Mesothelial cell of epicardium (in vitro differentiated cells): ENCODE measurements at places on chromosomes 16 and 17. TPM values are rescaled to one million over a fixed set of nuclear protein-coding genes. Genes with fewer than 3 reads are reported as not detected.

GRCh38 chr16:704552-705380, 835 bp downstream of the FBXL16 start:
- DNase-seq = no peak

DNA sequence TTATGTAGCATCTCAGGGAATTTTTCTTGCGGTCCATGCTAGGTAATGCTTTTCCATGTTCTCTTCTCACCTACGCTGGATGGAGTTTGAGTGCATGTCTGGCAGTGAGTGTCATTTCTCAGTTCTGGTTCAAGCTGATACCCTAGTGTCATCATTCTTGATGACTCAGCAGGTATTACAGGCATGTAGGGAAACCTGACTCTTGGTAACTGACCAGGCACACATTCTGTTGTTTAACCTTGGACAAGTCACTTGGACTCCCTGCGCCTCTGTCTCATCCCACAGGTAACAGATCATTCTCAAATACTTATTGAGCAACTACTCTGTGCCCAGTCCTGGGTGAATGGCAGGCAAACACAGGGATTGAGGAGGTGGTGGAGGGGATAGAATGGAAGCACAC, 6.8 kb upstream of the RBFOX1 start:
- DNase-seq = no peak

DNA sequence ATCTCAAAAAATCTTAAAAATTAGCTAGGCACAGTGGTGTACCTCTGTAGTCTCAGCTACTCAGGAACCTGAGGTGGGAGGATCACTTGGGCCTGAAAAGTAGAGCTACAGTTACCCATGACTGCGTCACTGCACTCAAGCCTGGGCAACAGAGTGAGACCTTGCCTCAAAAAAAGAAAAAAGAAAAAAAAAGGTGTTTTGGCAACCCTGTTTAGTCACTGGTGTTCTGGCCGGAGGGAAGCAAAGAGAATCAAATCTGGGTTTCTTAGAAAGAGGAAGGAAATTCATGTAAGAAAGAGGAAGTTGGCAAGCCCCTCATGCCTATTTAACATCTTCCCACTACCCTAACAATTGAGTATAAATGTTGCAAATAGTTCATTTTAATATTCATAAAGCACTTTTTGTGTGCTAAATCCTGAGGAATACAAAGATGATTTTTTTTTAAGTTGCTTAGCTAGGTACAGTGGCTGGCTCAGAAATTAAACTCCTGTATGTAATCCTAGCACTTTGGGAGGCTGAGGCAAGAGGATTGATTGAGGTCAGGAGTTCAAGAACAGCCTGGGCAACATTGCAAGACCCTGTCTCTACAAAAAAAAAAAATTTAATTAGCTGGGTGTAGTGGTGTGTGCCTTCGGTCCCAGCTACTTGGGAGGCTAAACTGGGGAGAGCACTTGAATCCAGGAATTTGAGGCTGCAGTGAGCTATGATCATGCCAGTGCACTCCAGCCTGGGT, 6.5 kb upstream of the USP32 start:
- no peak for DNase-seq

GRCh38 chr16:58685084-58685449, 497 bp upstream of the SLC38A7 start:
- DNase-seq = no peak

DNA sequence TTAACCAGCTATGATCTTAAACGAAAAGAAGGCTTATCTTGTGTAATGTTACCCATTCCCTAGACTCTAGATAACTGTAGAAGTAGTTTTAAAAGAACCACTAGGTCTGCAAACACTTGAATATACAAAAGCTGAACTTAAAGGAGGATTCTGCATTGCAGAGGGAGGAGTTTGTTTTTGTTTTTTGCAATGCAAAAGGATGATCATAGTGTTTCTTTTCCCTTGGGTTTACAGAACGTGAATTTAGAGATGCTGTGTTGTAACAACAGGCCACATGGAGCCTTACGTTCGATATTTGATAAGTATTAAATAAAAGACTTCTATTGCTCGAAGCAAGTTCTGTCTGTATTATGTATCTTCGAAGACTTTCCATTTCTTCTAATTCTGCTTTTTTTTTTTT, 77.6 kb downstream of the CHD9 start:
- no peak for DNase-seq

Gene ATPAF2
- total RNA-seq = 26.8 to 30.9 TPM (median 29.9 TPM) in 3 replicates
